ENCODE measurements at places on chromosomes 6 and 20. TPM values are rescaled to one million over a fixed set of nuclear protein-coding genes. Genes with fewer than 3 reads are reported as not detected.
A peak's percentile ranks its signal among the peaks of the same experiment; 100 is the strongest.

DNA sequence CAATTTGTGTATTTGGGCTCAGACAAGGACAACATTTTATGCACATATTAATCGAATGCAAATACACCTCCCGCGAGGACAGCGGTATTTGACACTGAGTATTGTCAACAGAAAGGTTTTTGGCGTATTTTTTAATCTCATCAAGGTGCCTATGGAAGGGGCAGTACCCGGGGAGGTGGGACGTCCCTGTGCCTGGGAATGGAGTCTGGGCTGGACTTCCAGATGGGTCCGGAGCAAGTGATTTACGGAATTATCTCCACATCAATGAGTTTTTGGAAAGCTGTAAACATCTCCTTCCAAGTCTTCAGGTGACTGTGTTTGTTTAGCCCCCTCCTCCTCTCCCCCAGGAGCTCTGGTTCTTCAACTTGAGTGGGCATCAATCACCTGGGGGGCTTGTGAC is 39.8 kb downstream of the PRR18 start:
- H3K27ac ChIP-seq: no peak overlapping the region
- no peak overlapping the region for H3K4me3 ChIP-seq
- no peak for DNase-seq
- H3K4me1 ChIP-seq: no peaks in the 10 kb centered on the region

DNA sequence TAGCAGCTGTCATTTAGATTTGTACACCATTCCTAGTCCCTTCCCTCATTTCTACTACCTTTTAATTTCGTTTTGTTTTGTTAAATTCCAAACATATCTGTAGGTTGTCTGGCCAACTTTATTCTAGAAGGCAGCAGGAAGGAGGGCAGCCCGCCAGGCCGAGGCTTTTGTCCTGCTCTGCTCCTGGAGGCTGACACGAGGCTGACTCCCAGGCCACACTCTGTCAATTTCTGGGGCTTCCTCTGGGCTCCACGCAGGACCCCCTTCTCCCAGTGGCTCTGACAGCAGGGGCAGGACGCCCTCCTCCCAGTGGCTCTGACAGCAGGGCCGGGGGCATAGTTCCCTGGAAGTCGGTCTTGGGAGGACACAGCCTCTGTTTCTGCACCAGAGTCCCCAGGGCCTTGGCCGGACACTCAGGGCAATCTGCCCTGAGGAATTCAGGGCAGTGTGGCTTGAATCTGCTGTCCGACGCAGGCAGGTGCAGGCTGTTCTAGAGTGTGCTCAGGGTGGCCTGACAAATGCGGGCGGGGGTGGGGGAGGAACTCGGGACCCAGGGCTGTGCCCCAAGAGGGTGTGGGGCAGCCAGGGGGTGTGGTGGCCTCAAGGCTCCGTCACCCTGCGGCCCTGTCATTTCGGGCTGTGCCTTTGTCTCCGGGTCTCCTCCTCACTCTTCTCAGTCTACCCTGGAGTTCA is 11.8 kb downstream of the SMOC2 start:
- peaks cover 10% of the 10 kb centered on the region for H3K4me1 ChIP-seq
- no peak overlapping the region for H3K27ac ChIP-seq
- peaks cover 3% of the 10 kb centered on the region for H3K36me3 ChIP-seq
- H3K4me3 ChIP-seq: no peak overlapping the region
- H3K27me3 ChIP-seq: peaks cover 3% of the 10 kb centered on the region

The FHL5 gene
- total RNA-seq: 2.0 TPM

The OSER1 gene
- total RNA-seq: 27.8 TPM

DNA sequence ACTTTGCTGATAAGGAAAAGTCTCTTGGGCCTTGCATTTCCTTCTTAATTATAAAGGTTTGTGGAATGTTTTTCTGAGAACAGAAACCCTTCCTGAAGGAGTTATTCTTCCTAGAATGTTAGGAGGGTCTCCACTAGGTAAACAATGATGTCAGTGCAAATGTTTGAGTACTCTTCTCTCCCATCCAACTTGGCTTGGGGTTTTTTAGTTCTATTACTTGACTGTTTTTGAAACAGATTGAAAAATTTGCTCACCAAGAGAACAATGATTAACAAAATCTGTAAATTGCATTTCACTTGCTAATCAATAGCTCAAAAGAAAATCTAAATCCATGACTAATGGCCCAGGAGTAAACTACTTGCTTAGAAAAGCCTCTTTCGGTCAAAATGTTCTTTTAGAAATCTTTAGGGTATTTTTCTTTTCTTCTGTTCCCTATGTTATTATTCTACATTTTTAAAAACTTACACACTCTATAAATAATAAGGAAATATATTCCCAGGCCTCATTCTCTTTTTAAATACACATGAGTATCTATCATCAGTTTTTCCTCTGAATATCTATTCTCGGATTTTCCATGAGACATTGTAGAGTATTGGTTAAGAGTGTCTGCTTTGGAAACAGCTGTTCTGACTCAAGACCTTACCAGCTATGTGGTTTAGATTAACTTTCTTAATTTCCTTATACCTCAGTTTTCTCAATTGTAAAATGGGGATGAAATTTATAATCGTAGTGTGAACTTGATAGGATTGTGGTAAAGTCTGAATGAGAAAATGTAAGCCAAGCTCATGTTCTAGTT is 234.2 kb upstream of the CITED2 start:
- H3K4me1 ChIP-seq: peaks cover 2% of the 10 kb centered on the region
- H3K27me3 ChIP-seq: no peaks in the 10 kb centered on the region
- peak overlapping the region; percentile 56 for H3K27ac ChIP-seq

- peak; percentile 87 for DNase-seq
- peaks cover 33% of the 10 kb centered on the region for H3K36me3 ChIP-seq
- peaks cover 3% of the 10 kb centered on the region for H3K4me1 ChIP-seq
Observed at GRCh38 chr20:49132995-49133478, 55.1 kb downstream of the STAU1 start.

The CBLN4 gene
- total RNA-seq: 0.09 TPM

- DNase-seq: no peak
- no peak overlapping the region for H3K4me3 ChIP-seq
- H3K4me1 ChIP-seq: no peaks in the 10 kb centered on the region
- no peak overlapping the region for H3K27ac ChIP-seq
Observed at GRCh38 chr20:30511322-30512030, 746.0 kb upstream of the DEFB115 start.

The CST4 gene
- total RNA-seq: not detected

DNA sequence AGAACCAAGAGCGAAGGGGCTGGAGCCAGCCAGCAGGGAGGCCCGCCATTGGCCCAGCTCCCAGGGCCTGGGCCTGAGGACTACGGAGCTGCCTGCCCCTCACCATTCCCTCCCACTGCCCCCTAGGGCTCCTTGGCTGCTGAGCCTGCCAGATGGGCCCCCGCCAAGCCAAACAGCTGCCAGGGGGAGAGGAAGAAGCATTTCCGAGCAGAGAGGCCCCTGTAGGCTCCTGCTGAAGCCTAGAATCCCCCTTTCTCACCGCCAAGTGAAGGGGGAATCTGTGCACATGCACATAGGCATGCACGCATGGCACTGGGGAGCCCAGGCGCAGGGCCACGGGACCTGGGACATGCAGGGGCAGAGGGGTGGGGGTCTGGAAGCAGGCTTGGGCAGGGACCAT is 28.5 kb upstream of the MRPS18A start:
- peak overlapping the region; percentile 87 for H3K27ac ChIP-seq
- H3K4me3 ChIP-seq: no peak overlapping the region
- H3K27me3 ChIP-seq: peaks cover 6% of the 10 kb centered on the region
- DNase-seq: peak; percentile 93

The ISM1 gene
- 1.4 TPM for total RNA-seq

DNA sequence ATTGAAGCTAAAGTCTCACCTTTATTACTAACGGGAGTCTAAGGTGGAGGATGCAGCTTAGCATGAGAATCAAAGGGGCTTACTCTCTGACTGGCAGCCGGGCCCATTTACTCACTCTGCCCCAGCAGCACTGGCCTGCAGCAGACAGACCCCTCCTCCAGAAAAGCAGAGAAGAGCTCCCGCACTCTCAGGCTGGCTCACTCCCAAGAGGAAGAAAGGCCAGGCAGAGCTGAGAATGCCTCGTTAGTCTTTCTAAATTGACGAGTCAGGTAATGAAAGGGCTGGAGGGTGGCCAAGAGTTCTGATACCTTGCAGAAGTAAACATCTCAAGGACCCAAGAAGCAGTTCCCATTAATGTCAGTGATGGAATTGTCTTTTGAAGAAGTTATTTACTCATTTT is 44.5 kb upstream of the IL20RA start:
- peaks cover 3% of the 10 kb centered on the region for H3K27me3 ChIP-seq
- H3K27ac ChIP-seq: no peak overlapping the region
- no peak for DNase-seq
- H3K36me3 ChIP-seq: no peaks in the 10 kb centered on the region
- no peaks in the 10 kb centered on the region for H3K4me1 ChIP-seq

The RFX6 gene
- not detected for total RNA-seq

DNA sequence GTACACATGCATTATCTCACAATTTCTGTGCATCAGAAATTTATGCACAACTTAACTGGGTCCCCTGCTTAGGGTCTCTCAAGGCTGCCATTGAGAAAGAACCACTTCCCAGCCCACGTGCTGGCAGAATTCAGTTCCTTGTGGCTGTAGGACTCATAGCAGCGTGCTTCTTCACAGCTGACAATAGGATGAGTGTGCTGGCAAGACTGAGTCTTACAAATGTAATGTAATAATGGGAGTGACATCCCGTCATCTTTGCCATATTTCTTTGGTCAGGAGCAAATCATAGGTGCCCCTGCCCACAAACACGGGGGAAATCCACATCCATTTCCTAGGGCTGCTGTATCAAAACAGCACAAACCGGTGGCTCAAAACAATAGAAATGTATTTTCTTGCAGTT is 77.4 kb downstream of the FIG4 start:
- DNase-seq: no peak
- peaks cover 6% of the 10 kb centered on the region for H3K36me3 ChIP-seq
- no peak overlapping the region for H3K4me3 ChIP-seq
- no peak overlapping the region for H3K27ac ChIP-seq

DNA sequence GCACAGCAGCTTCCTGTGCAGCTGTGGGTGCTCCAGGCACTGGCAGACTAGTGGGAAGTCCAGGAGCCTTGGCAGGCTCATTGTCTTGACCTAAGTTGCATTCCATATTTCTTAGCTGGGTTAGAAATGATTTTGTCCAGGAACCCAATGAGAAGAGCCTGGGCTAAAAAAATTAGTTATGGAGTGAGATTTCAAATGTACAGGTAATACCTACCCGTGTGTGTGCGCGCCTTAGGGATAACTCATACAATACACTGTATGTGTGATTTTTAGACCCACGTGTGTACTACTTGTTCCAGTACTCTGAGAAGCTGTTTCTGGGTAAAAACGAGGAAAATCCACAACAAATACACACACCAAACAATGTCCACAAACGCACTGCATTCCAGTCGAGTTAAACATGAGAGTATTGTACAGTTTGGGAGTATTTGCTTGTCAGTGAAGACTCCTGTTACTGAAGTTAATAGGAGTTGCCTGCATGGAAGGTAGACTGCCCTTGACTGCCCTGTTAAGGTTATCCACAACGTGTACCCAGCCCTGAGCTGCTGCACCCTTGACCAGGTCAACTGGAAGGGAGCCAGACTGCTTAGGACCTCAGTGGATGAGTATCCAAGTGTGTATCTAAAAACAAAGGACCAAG is 1.4 kb downstream of the PAQR8 start:
- H3K27ac ChIP-seq: no peak overlapping the region
- no peaks in the 10 kb centered on the region for H3K36me3 ChIP-seq
- H3K4me3 ChIP-seq: peak overlapping the region; percentile 89
- no peak for DNase-seq
- H3K4me1 ChIP-seq: peaks cover 12% of the 10 kb centered on the region

DNA sequence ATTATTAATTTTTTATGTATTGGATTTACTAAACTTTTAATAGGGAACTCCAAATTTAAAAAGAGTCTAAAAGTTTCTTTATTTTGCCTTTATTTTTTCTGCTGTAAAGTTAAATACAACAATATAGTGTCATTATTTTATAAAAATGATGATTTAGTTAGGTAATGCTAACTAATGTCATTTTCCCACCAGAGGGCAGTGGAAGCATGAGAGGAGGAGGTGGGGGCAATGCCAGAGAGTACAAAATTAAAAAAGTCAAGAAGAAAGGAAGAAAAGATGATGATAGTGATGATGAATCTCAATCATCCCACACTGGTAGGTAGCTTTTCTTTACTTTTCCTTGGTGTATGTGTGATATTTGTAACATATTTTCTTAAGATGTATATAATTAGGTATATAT is 20.2 kb upstream of the FHL5 start:
- H3K36me3 ChIP-seq: peaks cover 9% of the 10 kb centered on the region
- H3K27me3 ChIP-seq: no peaks in the 10 kb centered on the region
- H3K4me3 ChIP-seq: no peak overlapping the region
- no peak overlapping the region for H3K27ac ChIP-seq
- H3K4me1 ChIP-seq: no peaks in the 10 kb centered on the region
- peak; percentile 18 for DNase-seq

- DNase-seq: no peak
- H3K36me3 ChIP-seq: no peaks in the 10 kb centered on the region
- peaks cover 3% of the 10 kb centered on the region for H3K27me3 ChIP-seq
- H3K27ac ChIP-seq: no peak overlapping the region
- H3K4me1 ChIP-seq: peaks cover 14% of the 10 kb centered on the region
- H3K4me3 ChIP-seq: no peak overlapping the region
Observed at GRCh38 chr6:106145144-106145543, 59.0 kb downstream of the PRDM1 start.

DNA sequence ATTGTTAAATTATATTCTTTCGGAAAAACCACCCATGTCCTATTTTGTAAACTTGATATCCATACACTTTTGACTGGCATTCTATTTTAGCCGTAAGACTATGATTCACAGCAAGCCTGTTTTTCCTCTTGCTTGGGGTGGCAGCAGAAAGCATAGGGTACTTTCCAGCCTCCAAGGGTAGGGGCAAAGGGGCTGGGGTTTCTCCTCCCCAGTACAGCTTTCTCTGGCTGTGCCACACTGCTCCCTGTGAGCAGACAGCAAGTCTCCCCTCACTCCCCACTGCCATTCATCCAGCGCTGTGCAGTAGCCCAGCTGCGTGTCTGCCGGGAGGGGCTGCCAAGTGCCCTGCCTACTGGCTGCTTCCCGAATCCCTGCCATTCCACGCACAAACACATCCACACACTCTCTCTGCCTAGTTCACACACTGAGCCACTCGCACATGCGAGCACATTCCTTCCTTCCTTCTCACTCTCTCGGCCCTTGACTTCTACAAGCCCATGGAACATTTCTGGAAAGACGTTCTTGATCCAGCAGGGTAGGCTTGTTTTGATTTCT is 2.1 kb upstream of the ESR1 start:
- DNase-seq: no peak
- peaks cover 23% of the 10 kb centered on the region for H3K4me1 ChIP-seq
- no peak overlapping the region for H3K4me3 ChIP-seq
- no peaks in the 10 kb centered on the region for H3K36me3 ChIP-seq
